ENCODE measurements at places on chromosomes 2 and 18. TPM values are rescaled to one million over a fixed set of nuclear protein-coding genes. Genes with fewer than 3 reads are reported as not detected.

DLX1 gene
- total RNA-seq: not detected

DNA sequence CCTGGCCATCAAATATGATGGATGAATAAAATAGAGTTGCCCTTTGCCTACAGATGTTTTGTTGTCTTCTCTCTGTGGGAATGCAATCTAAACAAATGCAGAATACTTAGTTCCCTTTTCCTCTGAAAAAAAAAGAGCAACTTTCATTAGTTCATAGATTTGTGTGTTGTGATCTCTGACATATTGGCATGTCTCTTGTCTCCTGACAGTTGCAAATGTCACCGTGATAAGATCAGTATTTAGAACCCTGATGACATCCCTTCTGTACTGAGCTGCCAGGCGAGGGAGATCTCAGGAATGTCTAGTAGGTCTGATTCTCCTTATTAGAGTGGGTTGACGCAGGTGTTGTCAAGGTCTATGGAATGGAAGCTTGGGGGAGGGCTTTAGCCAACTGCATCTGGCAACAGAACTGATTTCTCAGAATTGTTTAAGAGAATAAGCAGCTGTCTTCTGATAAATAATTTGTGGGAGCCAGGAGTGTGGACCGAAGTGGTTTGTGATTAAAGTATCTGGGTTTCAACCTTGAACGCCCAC is 130.4 kb downstream of the GALR1 start:
- DNase-seq: no peak

GRCh38 chr2:235066490-235066889 is 114.7 kb downstream of the SH3BP4 start:
- DNase-seq: peak; percentile 55

- no peak for DNase-seq
Measured at GRCh38 chr2:231051116-231051515, 5.6 kb upstream of the PSMD1 start.

- DNase-seq: peak; percentile 74
Measured at GRCh38 chr2:168185583-168186274, 61.7 kb downstream of the STK39 start.

GRCh38 chr2:66318009-66318561 is 116.8 kb upstream of the MEIS1 start:
- no peak for DNase-seq

PDE1A gene
- 0.06 TPM for total RNA-seq

DNA sequence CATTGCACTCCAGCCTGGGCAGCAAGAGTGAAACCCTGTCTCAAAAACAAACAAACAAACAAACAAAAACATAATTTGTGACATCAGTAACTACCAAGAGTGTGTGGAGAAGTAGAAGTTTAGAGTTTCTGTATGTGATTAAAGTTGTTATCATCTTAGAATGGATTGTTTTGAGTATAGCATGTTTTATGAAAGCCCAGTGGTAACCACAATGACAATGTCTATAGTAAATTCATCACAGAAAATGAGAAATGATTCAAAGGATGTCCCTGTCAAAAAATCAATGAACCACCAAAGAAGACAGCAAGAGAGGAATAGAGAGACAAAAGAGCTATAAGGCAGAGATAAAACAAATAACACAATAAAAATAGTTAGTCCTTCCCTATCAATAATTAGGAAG is 1299.2 kb downstream of the CNTNAP5 start:
- no peak for DNase-seq

ORC4 gene
- total RNA-seq: 165 TPM

DNA sequence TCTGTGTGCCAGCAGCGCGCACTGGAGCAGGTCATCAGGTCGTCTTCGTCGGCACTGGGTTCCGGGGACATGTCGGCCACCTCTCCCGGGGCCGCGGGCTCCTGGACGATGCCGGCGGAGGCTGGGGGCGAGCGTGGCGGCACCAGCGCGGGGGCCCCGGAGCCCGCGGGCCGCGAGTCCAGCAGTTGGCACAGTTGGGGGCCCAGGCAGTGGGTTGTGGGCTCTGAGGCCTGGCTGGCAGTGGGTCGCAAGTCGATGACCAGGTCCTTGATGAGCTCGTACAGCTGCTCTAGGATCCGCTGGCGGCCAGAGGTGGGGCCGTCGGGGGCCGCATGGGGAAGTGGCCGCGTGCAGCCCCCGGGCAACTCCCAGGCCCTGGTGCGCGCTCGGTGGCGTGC is 300.5 kb downstream of the CCDC74A start:
- DNase-seq: no peak

VPS54 gene
- total RNA-seq: 33.0 TPM

DNA sequence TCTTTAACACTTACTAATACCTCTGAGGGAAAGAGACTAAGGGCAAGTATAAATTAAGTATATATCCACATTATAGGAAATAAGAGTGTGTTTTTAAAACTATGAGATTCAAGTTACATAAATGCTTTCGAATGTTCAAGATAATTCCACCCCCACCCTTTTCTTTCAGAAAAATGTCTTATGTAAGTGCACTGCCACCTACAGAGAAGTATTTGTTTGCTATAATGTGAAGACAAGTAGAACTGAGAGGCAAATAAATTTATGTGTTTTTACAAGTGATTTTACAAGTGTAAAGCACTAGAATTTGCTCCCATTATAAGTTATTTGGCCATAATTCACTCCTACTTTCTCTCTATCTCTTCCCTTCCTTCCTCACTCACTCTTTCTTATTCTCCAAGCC is 99.9 kb upstream of the CRACDL start:
- DNase-seq: no peak

GRCh38 chr18:79923896-79924585 is 27.4 kb downstream of the SLC66A2 start:
- no peak for DNase-seq

GRCh38 chr18:6289843-6290242 is 124.9 kb downstream of the L3MBTL4 start:
- no peak for DNase-seq

- no peak for DNase-seq
Measured at GRCh38 chr2:118225666-118226065, 137.4 kb downstream of the INSIG2 start.

LRRTM1 gene
- total RNA-seq: not detected

GRCh38 chr2:46315103-46315890 is 18.1 kb downstream of the EPAS1 start:
- no peak for DNase-seq

DOCK10 gene
- 1.5 TPM for total RNA-seq

GBX2 gene
- not detected for total RNA-seq

CD8B2 gene
- not detected for total RNA-seq

KIF1A gene
- 41.1 TPM for total RNA-seq

- DNase-seq: no peak
Measured at GRCh38 chr18:66724664-66725356, 120.9 kb upstream of the CDH19 start.

DNA sequence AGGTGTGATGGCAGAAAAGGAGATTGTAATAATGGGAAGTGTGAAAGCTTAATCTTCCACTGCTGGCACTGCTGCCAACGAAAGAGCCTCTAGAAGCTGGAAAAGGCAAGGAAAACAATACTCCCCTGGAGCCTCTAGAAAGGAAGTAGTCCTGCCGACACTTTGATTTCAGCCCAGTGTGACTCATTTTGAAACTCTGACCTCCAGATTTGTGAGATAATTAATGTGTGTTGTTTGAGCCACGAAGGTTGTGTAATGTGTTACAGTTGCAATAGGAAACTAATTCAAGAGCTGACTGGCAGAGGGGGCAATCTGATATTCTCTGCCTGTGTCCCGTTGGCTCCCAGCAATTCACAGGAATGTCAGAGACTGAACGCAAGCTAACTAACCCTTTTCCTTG is 219.2 kb upstream of the UBE2E3 start:
- no peak for DNase-seq

DNA sequence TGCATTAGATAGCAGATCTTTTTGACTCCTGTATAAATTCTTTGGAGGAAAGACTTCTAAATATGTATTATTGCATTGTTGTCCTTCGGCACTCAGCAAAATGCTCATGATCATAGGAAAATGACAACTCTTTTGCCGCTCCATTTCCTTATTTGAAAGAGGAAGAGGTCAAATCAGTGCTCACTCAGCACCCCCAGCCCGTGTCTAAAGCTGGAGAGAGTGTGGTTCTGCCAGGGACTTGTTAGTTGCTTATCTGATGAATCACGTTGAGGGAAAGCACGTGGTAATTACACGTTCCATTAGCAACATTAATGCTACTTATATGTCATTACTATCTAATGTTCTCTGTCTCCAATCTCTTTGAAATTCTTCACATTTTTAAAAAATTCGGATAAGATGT is 46.0 kb upstream of the MBP start:
- no peak for DNase-seq

- DNase-seq: no peak
Measured at GRCh38 chr18:35904389-35905037, 68.0 kb upstream of the RMP24 start.

GRCh38 chr2:15116830-15117229 is 444.3 kb downstream of the NBAS start:
- DNase-seq: no peak

DNA sequence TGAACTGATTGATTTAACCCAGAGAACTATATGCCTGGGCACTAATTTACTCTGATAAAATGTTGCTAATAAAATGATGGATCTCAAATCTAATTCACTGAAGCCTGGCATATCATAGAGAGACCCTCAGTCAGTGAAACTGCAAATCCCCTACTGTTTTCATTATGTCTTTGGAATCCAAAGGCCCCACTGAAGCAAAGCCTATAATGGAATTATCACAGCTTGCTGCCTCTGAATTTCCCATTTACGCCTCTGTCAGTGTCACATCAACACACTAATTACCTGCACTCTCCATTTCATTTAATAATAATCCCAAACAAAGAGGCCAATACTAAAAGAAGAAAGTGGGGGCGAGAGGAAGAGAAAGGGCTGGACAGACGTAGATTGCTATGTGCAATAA is 470.9 kb downstream of the MBD2 start:
- peak; percentile 71 for DNase-seq

DNA sequence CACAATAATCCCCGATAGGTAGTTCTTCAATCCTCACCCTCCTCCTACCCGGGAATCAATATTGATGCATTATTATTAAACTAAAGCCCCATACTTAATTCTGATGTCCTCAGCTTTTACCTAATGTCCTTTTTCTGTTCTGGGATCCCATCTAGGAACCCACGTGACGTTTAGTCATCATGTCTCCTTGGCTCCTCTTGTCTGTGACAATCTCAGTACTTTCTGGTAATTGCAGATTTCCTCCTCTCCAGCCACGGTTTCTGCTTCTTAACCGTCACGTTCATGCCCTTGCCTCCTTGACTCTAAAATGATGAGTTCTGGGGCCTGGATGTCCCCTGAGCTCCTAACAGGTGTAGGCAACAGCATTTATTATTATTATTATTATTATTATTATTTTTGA is 2.9 kb upstream of the DGKD start:
- DNase-seq: no peak

GRCh38 chr18:21858544-21858943 is 118.0 kb downstream of the MIB1 start:
- no peak for DNase-seq

ALKAL2 gene
- not detected for total RNA-seq

- DNase-seq: peak; percentile 26
Measured at GRCh38 chr2:37343537-37344434, 644 bp upstream of the QPCT start.

- DNase-seq: no peak
Measured at GRCh38 chr18:25595274-25596060, 243.5 kb upstream of the ZNF521 start.
